NCI-H1436 (cell line): ENCODE measurements at places on chromosomes 1 and 21.

DNA sequence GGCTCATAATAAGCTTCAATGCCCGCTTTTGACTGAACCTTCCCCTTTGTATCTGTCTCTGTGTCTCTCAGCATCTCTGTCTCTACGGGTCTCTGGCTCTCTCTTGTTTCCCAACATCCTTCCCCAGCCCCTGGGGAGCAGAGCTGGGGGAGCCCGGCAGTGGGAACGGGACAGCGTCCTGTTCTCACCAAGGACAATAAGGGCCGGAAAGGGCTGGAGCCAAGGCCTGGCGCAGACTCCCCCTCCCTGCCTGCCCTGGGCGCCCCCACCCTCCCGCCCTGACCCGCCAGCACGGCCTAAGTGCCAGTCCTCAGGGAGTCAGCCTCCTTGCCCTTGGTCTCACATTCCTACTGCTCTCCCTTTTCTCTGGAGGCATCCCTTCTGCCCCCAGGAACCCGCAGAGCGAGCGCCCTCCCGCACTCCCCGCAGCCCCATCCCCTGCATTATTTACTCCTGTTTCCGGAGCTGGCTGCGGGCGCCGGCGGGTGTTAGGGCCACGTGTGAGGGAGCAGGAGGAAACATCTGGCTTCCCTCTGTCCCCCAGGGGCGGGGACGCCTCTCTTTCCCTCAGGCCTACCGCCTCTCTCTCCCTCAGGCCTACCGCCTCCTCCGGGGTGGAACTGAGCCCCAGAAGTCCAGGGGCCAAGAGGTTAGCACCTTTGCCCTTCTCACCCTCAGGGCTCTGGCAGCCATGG is 6.5 kb downstream of the KRTCAP2 start:
- DNase-seq = peak; percentile 14

DNA sequence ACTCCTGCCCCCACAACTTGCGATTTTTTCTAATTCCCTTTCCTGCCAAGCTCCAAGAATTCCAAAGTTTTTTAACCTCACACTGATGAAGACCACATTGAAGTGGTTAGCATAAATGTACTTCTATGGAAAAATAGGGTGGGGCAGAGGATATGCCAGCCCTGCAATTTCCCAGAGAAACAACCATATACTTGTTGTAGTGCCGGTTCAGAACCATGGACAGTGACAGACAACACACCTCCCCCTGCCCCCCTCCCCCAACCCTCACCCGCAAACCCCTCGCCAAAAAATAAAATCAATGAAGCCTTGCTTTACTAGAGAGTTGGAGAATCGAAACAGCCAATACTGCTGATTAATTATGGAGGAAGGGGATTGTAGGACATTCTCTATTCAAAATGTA is 109.5 kb upstream of the GRIK3 start:
- DNase-seq = no peak

- DNase-seq = no peak
Measured at GRCh38 chr21:45534636-45535331, 7.5 kb downstream of the SLC19A1 start.

DNA sequence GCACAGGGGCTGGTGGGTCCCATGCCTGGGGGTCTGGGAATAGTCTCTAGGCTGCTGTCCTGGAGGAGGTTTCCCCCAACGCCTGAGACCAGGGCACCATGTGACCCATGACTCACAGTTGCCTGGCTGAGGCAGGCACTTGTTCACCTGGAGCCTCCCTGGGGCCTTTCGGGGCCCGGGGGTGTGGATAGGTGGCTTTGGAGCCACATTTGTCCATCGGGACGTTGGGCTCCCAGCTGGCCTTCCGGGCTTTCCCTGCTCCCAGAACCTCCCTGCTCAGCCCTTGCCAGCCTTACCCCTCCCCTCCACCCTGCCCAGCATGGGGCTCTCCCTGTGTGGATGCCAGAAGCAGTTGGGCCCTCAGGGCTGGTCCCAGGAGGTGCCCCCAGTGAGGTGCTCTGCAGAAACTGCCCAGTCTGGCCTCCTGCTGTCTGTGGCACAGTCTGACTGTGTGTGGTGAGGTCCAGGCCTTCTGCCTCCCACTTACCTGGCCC is 14.2 kb downstream of the COL6A1 start:
- no peak for DNase-seq

GRCh38 chr1:153447498-153448170 is 12.8 kb downstream of the S100A7 start:
- no peak for DNase-seq

GRCh38 chr1:25797939-25798338 is 2.1 kb upstream of the SELENON start:
- no peak for DNase-seq

DNA sequence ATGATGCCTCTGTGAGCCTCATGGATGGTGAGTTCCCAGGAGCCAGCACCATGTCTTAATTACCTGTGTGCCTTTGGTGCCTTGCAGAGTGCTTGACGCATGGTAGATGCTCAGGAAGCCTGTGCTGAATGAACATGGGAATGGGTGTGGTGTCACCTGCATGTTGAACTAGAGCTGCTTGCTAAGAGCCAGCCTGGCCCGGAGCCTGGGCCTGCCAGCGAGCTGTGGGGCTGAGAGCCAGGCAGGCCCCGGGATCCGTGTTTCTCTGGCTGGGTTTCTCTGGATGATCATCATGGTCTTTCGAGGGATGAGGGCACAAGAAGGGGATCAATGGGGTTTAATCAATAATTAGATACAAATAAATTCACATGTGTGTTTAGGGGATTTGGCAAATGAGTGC is 6.7 kb upstream of the TEX35 start:
- DNase-seq = no peak

- no peak for DNase-seq
Measured at GRCh38 chr1:187477535-187477934, 648.8 kb downstream of the PLA2G4A start.

GRCh38 chr1:181141431-181141910 is 53.0 kb downstream of the IER5 start:
- DNase-seq = no peak

- no peak for DNase-seq
Measured at GRCh38 chr1:181040284-181040865, 6.6 kb downstream of the MR1 start.

DNA sequence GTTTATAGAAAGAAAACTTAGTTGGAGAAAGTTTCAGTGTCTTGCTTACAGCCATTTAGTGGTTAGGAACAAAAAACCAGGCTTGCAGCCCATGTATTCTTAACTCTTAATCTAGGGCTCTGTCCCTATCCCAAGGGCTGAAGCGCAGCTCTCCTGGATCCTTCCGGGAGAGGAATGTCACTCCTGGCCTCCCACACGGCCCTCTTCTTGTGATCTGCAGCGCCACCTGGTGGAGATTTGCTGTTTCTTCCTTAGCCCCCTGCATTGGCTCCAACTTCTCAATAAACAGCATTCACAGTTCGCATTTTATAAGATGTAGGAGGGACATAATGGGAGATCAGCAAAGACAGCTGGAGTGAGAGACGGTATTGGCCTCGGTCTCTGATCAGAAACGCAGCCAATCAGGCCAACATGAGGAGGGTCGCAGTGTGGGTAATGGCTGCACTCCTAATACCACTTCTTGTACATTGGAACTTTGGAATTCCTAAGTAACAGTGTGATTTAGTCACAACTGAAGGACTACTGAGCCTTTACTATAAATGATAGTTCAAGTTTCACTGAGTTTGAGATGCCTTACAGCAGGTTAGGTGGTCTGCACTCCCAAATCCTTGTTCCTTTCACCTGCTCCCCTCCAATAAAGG is 283.4 kb downstream of the ASTN1 start:
- peak; percentile 21 for DNase-seq

- no peak for DNase-seq
Measured at GRCh38 chr1:236148470-236148845, 6.1 kb downstream of the GPR137B start.

DNA sequence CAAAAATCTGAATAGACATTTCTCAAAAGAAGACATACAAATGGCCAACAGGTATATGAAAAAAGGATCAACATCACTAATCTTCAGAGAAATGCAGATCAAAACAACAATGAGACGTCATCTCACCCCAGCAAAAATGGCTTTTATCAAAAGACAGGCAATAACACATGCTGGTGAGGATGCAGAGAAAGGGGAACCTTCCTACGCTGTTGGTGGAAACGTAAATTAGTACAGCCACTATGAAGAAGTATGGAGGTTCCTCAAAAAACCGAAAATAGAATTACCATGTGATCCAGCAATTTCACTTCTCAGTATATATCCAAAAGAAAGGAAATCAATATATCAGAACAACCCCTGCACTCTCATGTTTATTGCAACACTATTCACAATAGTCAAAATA is 65.1 kb upstream of the ATP1B1 start:
- no peak for DNase-seq

DNA sequence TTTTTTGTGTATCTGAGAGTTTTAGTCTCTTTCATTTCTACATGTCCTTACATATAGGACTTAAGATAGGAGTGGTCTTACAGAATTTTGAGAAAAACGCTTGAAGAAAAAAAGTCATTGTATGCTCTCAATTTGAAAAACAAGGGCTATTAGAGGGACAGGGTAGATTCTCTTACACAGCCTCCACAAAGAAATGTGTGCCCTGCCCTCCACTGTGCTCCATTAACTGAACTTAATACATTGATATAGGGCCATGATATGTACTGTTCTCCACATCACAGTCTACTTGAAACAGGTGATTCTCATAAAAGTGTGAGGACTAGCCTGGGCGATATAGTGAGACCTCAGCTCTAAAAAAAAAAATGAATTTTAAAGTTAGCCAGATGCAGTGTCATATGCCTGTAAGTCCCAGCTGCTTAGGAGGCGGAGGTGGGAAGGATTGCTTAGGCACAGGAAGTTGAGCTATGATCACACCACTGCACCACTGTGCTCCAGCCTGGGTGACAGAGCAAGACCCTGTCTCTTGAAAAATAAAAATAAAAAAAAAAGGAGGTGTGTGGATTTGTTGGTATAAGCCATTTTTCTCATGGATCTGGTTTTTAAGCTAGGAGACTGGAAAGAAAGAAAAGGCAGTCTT is 77.0 kb downstream of the HMCN1 start:
- DNase-seq = no peak

GRCh38 chr1:67991546-67991945 is 58.9 kb downstream of the DIRAS3 start:
- no peak for DNase-seq

- DNase-seq = no peak
Measured at GRCh38 chr1:13702425-13703127, 2.6 kb downstream of the PRDM2 start.

- no peak for DNase-seq
Measured at GRCh38 chr1:203914292-203914691, 52.9 kb downstream of the SNRPE start.

- peak; percentile 45 for DNase-seq
Measured at GRCh38 chr1:35568975-35569395, 4.1 kb upstream of the TFAP2E start.

DNA sequence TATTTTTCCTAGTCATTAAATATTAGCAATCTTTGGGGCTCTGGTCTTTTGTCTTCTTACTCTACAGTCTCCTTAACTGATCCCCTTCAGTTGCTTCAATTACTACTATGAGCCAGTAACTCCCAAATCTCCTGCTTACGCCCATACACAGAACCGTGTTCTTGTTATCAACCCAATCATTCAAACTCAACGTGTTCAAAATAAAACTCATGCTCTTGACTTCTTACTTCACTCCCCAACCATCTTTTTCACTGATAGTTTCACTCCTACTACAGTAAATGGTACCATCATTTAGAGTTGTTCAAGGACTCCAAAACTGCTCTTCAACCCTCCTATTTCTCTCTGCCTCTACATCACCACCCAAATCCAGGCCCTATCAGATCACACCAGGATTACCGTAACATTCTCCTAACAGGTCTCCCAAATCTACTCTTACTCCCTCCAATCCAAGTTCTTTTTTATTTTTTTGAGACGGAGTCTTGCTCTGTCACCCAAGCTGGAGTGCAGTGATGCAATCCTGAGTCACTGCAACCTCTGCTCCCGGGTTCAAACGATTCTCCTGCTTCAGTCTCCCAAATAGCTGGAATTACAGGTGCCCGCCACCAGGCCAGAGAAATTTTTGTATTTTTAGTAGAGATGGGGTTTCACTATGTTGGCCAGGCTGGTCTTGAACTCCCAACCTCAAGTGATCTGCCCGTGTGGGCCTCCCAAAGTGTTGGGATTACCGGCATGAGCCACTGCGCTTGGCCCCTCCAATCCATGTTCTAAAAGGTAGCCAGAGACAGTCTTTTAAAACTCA is 3.0 kb downstream of the YARS1 start:
- no peak for DNase-seq

DNA sequence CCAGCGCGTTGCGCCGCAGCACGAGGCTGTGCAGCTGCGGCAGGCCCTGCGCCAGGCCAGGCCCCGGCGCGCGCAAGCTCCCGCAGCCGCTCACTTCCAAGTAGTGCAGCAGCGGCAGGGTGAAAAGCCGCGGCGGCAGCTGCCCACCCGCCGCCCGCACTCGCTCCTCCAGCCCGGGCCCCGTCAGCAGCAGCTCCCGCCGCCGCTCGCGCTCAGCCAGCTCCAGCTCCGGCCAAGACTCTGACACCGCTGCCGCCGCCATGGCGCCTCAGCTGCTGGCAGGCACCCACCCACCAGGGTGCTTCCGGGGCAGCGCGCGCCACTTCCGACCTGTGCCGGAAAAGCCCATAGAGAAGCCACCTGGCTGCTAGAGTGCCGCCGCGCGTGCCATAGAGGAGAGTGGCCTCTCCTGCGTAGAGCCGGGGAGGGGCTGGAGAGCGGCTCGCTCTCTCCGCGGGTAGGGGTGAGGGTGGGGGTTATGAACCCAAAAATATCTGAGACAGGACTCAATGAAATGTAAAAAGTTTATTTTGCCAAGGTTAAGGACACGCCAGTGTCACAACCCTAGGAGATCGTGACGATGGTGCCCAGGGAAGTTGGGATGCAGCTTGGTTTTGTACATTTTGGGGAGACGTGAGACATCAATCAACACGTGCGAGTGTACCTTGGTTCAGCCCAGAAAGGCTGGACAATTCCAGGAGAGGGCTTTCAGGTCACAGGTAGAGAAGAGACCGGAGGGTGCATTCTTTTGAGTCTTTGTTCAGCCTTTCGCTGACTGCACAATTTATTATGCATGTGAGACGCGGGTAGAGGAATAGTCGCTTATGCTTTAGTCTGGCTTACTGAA is at the start of gene LRRC47:
TSS of gene LRRC47 (minus strand) at position 284 of the 847 bp plus-strand sequence. CDS start at position 262, 22 bp downstream.
- DNase-seq = peak; percentile 78

DNA sequence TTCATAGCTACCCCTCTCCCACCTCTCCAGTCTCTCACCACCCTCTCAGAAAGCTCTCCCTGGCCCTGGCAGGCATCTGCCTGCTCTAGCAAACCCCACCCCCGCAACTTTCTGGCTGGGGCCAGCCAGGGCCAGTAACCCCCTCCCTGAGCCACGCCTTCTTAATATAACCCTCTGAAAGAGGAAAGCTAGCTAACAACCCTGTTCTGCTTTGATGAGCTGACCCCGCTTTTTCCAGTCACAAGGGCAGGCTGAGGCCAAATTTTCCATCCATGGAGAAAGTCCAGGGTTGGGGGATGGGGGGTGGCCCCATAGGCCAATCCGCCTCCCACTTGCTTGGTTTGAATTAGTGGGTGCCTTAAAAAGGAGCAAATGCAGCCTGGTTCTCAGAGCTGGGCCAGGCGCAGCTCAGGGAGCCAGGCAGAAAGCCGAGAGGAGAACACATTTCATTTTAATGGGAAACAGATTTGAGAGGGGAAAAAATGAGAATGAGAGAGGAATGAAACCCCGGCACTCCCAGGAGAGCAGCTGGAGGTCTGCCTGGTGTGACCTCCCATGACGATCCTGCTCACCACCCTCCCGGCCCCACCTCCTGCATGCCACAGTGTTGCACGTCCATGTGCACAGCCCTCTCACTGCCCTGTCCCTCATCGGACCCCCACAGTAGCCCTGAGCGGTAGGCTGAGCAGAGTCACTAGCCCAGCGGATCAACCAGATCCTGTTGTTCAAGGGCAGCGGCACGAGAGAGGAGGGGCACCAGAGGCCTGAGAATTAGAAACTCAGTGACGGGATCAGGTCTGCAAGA is 62.3 kb downstream of the OPTC start:
- no peak for DNase-seq
